8988T (cell line): ENCODE measurements at places on chromosomes 3 and 15.

DNA sequence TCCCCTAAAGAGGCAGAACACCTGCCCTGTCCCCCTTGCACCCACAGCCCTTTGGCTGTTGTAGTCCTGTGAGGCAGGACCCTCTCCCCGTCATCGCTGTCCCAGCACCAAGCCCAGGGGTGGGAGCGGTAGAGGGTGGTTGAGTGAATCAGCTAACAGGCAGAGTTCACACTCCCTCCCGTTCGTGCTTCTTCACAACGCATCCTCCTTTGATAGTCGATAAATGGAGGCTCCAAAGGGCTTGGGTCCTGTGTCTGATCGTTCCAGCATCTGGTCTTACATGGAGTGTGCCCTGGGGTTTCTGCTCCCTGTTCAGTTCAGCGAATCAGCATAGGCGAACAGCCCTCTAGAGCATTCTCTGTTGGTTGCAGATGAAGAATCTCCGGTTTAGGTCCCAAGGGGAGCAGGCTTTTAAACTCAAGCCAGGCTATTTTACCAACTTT lies 820 bp upstream of the HMCES start:
- no peak for DNase-seq

- no peak for DNase-seq
Measured at GRCh38 chr3:164132878-164133277, 945.4 kb downstream of the SI start.

DNA sequence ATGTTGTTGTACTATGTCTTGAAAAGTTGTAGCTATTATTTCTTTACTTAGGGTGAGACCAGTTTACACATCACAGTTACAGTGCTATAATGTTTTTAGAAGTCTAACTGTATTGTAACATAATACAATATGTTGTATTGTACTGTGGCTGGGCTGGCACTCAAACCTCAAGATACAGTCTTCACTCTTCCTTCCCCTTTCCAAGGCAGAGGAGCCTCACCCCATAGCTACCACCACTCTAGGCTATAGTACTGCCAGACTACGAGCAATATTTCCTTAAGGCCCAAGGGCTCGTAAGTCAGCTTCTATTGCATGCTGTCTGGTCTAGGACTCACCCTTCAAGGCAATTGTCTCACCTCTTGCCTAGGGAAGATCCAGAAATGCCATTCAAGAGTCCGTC lies 597.7 kb downstream of the OTOL1 start:
- no peak for DNase-seq

DNA sequence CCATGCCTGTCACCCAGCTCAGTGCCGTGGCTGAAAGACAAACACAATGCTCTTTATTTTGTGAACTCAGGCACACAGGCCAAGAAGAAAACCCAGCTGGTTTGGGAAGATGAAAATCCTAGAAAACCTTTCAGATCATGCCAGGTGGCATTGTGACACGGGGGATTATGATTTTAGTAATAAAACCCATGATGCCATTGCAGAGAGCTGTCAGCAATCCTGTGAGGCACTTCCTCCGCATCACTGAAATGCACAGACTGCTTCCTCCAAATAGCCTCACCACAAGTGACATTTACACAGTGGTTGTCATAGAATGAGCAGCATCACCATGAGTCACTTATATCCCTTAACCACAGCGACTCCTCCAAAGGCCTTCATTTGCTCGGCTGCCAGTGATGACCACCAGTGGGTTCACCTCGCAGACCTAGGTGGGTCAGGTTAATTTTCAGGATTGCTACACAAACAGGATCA lies 22.7 kb downstream of the ABHD6 start:
- DNase-seq: no peak

DNA sequence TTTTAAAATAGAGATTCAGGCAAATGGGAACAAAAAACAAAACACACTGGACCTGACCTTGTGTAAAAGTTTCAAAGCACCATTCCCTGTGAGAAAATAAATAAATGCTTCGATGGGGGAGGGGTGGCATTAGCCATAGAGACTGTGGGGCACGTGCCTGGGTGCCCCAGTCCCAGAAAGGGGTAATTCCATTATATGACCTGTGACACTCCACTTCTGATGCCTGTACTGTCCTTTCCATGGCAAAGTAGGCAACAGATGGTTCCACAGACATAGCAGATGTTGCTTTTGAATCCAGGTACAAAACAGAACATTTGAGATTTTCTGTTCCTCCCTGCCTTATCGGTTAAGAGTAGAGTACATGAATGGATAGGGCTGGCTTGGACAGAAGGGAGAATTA lies 3.9 kb downstream of the PHLDB2 start:
- no peak for DNase-seq

DNA sequence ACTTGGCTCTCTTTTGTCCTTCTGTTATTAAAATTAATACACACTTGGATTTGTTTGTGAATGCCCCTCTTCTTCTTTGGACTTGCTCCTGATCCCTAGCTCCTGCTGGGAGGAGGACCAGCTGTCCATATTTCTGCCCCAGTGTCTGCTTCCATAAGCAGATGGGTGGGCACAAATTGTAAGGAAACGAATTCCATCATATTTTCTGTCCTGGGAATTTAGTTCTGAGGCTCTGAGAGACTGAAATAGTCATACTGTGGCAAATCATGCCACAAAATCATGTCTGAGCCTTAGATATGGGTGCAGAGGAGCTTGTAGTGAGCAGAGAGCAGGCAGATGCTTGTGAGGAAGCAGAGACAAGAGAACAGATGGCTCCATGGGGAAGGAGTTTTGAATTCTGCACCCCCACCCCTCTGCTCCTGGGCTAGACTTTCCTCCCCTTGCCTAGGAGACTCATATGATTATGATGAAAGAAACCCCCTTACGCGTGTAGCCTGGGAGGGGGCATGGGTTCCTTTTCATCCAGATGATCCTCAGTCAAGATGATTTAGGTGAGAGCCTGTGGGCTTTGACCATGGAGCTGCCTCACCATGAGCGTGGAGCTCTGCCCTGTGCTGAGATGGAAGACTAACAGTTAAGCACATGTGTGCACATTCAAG lies 50.6 kb downstream of the SV2B start:
- no peak for DNase-seq

- no peak for DNase-seq
Measured at GRCh38 chr15:96047255-96047931, 283.1 kb upstream of the NR2F2 start.

DNA sequence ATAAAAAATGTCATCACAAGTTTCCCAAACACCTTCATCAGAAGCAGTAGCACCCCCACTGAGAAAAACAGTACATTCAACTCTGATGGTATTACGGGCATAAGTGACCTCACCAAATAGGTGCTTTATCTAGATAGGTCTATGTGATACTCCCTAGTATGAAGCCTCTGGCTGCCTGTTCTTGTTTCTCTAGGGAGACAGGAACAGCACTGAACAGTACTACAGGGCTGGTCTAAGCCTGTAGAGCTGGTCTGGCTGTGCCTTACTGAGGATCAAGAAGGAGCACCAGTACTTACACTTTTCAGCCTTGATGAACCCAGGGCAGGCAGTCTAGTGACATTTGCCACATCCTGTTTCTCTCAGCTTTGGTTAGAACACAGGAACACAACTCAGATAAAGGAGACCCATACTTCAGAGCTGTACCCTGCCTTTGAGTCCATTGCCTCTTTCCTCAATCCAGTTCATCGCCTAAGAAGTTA lies 35.9 kb downstream of the OXNAD1 start:
- no peak for DNase-seq

DNA sequence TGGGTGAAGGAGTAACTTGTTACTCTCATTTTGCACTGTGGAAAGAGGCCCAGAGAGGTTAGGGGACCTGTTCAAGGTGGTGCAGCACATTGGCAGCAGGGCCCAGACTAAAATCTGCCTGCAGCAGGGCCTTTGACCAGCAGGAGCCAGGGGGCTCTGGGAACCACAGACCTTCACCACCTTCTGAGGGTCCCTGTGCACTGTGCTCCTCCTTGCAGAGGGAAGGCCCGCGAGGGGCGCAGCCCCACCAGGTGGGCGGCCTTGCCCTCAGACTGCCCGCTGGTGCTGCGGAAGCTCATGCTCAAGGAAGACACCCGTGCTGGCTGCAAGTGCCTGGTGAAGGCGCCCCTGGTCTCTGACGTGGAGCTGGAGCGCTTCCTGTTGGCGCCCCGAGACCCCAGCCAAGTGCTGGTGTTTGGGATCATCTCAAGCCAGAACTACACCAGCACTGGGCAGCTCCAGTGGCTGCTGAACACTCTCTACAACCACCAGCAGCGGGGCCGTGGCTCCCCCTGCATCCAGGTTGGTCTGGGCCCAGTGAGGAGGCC lies 61.5 kb upstream of the FGD5 start:
- no peak for DNase-seq

GRCh38 chr3:66224220-66224619 lies 3.4 kb downstream of the SLC25A26 start:
- DNase-seq: no peak

DNA sequence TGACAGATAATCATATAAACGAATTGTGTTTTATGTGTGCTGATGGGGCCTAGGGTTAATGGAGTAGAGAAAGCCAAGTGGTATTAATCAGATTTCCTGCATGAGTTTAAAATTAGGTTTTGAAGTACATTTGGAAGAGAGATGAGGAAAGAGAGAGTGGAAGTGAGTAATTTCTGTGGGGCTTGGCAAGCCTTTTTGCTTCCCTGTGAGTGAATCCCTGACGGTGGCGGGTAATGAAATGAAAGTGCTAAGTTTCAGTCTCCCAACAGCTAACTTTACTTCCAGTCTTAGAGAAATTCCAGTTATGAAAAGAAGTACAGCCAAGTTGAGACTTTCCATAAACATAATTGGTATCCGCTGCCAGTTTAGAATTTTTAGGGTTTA lies 139.4 kb downstream of the BBX start:
- no peak for DNase-seq

- DNase-seq: no peak
Measured at GRCh38 chr3:18835021-18835420, 313.3 kb upstream of the KCNH8 start.

- no peak for DNase-seq
Measured at GRCh38 chr15:43251871-43252250, 14.9 kb downstream of the TGM5 start.

DNA sequence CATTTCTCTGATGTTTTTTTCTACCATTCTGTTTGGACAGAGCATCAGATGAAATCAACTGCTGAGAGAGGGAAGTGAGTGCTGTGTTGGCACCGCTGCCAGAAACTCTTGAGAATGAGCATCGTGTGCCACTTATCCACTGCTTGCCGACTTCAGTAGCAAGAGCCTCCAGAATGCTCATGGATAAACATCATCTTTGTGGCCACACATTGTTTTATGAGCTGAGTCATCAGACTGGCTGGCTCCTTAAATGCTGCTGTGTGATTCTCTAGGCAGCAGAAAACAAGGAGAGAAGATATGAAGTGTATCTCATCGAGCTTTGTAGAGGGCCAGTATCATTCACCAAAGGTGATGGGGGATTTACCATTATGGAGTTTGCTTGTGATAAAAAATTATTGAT lies 3.4 kb upstream of the DOCK3 start:
- no peak for DNase-seq

GRCh38 chr15:41566121-41566885 lies 7.3 kb downstream of the TYRO3 start:
- DNase-seq: no peak

- no peak for DNase-seq
Measured at GRCh38 chr3:123333401-123333800, 115.5 kb downstream of the ADCY5 start.

DNA sequence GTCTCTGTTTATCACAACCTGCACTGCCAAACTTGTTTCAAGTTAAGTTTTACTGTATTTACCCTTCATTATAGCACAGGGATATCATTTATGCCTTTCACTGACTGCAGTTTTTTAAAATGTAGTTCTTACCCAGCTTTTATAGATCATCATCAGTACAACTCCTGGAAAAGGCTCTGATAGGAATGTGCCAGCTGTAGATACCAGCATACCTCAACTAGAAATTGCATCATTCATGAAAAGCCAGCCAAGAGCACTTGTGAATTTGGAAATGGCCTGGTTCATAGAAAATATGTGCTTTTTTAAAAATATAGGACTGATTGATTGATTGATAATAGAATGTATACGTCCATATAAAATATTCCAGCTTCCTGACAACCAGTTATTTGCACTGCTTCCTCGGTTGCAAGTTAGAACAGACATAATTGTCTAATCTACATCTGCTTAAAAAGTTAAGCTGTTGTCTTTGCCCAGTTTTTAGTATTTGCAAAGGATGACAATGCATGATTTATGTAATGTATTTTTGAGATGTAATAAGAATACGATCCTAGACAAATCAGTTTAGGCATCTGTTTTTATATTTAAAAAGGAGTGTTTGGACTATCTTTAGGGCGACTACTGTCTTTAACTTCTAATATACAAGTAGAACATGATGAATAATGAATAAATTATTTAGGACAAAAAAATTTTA lies 58.5 kb downstream of the DCUN1D1 start:
- DNase-seq: no peak

DNA sequence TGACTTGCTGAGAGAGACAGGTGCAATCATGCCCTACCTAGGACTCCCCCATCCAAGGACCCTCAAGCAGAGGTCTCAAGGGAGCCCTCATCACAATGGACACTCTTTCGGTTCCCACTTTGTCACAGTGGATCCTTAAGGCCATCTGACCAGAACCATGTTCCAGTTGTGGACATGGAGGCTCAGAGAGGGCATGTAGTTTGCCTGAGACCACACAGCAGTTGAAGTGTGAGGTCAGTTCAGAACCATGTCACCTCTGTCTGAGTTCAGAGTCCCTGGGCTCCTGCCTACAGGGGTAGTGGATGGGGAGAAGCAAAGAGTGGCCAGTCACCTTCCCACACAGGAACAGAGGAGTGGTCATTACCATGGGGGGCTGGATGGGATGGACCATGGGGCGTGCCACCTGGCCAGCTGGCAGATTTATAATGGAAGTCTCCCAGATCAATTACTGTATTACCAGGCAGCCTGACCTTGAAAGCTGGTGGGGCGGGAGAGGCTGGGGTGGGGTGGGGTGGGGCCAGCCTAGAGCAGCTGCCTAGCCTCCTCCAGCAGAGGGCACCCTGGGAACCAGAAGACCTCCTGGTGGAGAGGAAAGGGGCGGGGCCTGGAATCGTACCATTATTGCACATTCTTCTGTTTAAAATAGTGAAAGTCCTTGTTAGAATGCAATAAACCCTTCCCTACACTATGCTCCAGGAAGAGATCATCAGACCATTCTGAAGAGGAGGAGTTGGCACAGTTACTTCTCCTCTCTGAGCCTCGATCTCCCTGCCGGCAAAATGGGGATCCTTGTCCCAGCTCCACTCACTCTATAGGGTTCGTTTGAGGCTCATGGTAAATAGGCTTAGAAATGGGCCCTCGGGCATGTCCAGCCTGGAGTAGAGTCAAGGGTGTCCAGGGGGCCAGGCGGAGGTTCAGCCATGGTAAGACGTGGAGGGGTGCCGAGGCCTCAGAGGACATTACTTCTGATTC lies 26.9 kb upstream of the LINGO1 start:
- DNase-seq: peak; percentile 85

GRCh38 chr15:80367094-80367493 lies 37.1 kb upstream of the ARNT2 start:
- no peak for DNase-seq
